ENCODE measurements at places on chromosomes 6 and 20.
A peak's percentile ranks its signal among the peaks of the same experiment; 100 is the strongest.

DNA sequence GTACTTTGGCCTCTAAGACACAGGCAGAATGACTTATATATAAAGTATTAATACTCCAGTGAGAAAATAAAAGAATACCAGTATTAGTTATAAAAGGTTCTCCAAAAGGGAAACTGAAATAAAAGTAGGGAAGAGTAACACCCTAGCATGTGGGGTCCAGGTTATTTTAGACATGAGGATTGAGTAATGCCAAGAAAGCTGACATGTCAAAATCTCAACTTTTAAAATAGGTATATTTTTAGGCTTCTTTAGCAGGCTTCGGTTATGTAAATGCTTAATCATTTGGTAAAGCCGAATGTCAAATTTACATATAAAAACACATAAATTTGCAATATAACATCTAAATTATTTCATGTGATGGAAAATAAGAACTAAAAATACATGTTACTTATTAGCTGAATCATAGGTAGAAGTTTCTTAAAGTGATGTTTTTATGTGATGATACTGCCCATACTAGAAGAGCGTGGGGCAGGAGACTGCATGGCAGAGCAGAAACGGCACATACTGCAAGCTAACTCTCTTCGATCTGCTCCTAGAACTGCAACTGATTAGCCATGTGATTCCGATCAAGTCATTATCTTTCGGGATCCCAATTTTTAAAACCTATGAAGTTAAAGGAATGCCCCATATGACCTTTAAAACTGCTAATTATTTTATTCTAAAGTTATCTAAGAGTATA is 129.4 kb upstream of the DST start:
- no peak for DNase-seq

DNA sequence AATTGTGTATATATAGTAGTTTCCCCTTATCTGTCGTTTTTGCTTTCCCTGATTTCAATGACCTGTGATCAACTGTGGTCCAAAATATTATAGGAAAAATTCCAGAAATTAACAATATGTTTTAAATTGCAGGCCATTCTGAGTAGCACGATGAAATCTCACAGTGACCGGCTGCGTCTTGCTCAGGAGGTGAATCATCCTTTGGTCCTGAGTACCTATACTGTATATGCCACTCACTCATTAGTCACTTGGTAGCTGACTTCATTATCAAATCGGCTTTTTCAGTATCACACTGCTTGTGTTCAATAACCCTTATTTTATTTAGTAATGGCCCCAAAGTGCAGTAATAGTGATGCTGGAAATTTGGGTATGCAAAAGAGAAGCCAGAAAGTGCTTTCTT is 728.3 kb upstream of the EYS start:
- no peak for DNase-seq

DNA sequence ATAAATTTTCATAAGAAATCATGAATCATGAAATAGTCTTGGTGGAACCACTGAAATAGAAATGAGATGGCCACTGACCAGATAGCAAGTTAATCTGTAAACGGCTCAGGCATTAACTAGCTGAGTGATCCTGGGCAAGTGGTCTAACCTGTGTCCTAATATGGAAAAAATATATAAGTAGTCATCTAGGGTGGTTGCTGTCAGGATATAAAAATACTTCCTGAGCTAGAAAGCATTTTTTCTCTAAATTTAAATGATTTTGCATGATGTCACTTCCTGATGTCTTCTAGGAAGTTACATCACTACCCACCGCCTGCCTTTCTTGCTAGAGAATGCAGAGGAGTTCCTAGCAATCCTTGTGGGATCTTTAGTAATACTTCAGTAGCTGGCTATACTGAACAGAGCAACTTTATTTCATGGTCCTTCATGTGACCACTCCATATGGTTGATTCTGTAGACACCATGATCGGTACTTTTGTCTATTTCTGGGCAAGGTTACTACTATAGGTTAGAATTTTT is 228.1 kb upstream of the CEP162 start:
- DNase-seq = no peak

GRCh38 chr6:7697432-7697819 is 28.5 kb upstream of the BMP6 start:
- no peak for DNase-seq

DNA sequence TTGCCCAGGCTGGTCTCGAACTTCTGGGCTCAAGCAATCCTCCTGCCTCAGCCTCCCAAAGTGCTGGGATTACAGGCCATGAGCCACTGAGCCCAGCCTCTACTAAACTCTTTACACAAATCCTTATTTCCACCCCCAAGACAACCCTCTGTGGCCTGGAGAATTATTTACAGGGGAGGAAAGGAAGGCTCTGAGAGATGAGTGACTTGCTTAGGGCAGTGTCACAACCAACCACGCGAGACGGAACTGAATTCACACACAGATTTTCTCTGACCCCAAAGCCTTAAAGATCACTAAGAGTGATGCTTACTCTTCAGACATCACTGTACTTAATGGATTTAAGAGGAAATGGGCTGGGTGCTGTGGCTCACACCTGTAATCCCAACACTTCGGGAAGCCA is 86.2 kb downstream of the RIPOR3 start:
- no peak for DNase-seq

DNA sequence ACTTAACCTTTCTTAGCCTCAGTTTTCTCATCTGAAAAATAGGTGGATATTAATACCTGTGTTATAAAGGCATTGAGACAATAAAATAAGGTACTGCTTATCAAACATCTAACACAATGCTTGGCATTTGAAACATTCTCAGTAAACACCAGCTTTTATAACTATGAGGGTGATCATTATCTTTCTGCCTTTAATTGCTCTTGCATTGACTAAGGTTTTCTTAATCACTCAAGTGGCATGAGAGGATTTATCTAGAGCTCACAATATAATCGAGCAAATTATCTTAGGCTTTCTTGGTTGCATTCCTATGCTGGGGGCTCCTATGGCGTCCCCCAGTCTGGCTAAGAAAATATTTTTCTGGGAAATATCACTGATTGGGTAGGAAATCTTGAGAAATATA is 716.4 kb upstream of the MARCKS start:
- DNase-seq = no peak

DNA sequence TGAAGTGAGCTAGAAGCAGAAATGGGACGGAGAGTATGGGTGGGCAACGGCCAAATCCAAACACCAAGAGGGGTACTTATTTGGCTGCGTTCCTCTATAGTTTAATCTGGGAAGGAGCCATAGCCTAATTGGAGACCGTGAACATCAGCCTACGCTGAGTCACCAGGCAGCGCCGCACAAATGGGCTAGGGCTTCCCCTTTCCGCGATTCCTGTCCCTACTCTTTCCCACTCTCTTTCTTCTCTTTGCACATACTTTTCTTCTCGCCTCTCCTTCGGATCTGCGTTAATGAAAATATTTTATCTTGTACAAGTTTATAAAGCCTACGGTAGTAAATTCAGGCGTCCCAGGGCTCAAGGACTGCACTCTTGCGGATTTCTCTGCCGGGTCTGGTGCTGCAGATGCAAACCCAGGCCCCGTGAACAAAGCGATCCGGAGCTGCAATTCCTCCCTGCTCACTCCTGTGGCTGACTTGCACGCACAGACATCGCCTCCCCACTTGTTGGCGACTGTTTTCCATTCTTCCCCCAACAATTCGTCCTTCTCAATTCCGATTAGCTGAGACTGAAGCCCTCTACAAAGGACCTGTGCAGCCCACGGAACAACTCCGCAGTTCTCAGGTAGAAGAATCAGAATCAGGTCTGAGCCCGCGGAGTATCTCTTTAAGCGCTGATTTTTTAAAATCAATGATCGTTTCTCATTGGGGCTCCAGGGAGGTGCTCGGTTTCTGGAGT is 4.2 kb upstream of the TBX18 start:
- DNase-seq = no peak

GRCh38 chr6:84688141-84688873 is 76.1 kb downstream of the TBX18 start:
- DNase-seq = no peak

GRCh38 chr20:33043731-33044181 is 9.9 kb upstream of the BPIFB3 start:
- no peak for DNase-seq

- DNase-seq = no peak
These were observed 14.9 kb upstream of the MAPK13 start for GRCh38 chr6:36115412-36115811.

GRCh38 chr6:75115481-75115880 is 90.4 kb downstream of the COL12A1 start:
- no peak for DNase-seq

DNA sequence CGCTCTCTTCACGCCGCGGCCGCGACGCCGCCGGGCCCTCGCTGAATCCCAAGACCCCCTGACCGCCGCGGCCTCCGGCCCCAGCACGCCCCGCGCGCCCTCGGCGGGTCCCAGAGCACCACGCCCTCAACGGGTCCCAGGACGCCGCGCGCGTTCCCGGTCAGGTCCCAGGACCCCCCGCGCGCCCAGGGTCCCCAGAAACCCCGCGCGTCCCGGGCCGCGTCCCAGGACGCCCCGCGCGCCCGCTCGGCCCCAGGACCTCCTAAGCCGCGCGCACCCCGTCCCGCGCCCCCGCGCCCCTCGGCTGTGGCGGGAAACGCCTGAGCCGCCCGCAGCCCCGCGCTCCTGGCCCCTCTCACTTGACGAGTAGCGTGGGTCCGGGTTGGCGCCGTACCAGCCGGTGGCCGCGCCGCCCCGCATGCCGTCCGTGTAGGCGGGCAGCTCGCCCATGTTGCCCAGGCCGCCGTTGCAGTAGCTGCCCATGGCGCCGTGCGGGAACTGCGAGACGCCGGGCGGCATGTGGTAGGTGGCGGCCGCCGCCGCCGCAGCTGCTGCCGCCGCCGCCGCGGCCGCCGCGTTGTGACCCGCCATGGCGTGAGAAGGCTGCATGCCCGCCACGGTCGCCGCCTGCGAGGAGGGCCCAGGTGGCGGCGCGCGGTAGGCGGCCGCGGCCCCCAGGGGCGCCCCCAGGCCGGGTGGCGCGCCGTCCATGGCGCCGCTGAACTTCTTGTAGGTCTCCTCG is 556 bp downstream of the NKX2-4 start:
- DNase-seq = no peak

DNA sequence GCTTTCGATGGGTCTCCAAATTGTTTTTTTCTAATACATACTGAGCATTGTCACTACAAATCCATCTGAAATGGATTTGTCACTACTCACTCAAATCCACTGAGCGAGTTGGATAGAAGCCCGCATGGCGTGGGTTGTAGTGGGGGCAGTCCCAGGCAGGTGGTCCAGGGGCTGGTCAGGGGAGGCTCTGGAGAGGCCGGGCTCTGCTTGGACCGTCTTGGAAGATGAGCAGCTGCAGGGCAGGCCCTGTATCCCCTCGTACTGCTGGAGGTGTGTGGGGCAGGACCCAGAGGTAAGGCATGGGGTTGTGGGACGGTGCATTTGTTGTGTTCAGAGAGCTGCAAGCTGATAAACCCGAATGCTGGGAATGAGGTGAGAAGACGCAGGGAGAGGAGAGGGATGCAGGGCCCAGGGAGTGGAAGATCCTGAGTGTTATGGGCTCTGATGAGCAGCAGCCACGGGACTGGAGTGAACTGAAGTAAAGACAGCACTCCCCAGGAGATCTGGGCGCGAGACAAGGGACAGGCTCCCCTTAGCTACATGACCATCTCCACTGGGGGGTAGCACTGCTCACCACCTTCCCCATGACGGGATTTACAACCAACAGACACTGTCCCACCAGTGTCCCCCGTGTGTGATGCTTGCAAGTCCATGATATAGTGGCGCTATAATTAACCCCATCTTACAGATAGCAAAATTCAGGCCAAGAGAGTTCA is 45.9 kb downstream of the PSMG4 start:
- no peak for DNase-seq

DNA sequence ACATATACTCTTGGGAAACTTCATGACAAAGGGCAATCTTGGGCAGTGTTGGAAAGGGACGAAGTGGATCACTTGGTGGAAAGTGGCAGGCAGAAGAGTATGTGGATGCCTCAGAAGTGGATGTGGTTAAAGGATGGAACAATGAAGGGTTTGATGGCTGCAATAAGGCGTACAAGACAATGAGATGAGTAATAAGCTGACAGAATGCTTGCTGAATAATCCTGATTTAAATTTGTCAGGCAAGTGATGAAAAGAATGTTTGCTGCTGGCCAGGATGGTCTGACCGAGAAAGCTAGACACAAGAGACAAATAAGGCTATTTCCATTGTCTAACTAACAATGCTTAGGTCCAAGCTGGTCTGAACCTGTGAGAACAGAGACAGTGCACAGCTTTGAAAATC is 61.6 kb upstream of the CEP85L start:
- no peak for DNase-seq

DNA sequence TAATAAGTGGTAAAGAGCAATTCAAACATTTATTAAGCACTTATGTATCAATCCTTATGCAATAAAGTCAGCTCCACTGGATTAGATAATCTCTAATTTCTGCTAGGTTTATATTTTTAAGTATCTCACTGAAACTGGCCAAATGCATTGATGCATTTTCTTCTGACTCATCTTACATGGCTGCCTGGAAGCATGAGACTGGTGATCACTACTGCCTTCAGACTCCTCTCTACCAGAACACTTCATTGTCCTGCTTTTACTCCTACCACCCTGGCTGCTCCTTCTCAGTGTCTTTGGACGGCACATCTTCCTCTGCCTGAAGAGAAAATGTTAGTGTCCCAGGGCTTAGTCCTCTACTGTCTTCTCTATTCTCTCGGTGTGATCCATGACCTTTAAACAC is 7.4 kb downstream of the CEP85L start:
- DNase-seq = no peak

DNA sequence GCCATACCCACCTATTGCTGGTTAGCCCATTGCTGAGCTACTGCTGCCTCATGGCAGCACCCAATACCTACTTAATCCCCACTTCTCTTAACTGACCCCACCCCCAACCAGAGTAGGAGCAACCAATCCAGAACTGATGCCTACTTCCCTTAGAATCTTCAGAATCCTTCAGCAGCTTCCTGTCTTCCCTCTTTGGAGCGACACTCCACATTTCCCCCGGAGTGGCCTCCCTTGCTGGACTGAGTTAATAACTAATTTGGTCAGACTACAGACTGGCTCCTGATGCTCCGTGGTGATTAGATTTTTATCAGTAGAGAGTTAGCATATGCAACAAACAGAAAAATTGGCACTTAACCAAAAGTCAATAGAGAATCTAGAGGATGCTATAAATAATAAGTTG is 51.2 kb upstream of the UBR2 start:
- no peak for DNase-seq

DNA sequence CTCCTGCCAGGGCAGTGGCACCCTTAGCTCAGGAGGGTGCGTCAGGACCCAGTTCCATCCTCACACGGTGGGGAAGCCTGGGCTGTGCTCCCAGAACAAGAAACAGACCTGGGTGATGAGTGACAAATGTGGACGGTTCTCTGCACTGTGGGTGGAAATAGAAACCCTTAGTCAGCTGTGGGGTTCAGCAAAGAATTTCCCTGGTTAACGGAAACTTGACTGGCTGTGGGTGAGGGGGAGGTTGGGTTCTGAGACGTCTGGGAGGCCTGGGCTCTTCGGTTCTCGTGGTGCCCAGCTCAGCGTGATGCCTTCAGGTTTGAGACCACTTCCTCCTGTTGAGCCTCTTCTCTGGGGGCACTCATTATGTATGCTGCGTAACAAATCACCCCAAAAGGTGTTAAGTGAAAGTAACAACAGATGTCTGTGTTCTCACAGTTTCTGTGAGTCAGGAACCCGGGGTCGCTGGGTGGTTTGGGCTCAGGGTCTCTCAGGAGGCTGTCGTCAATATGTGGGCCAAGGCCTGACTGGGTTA is 53.1 kb upstream of the FAM83D start:
- peak; percentile 84 for DNase-seq

- no peak for DNase-seq
These were observed 2.2 kb upstream of the VEGFA start for GRCh38 chr6:43767553-43768505.

Data from CD4-positive, alpha-beta T cell treated with Interleukin-15 for 1 hour (primary cell).